ENCODE measurements at places on chromosomes 4 and X.
A peak's percentile ranks its signal among the peaks of the same experiment; 100 is the strongest.

DNA sequence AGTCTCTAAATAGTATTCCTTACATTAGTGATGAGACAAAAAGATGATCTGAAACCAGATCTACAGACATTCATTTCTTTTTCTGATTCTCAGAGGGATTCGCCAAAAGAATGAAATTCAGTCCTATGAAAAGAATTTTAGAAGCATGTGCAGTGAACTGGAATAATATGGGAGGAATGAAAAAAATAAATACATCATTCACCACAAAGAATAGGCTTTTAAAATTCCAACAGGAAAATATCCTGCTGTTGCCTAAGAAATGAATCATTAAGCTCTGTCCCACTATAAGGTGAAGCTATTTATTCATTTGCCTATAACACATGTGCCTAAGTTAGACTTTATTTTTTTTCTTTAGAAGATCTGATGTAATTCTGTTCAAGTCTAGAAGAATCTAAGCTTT is 165.9 kb downstream of the IL15 start:
- no peak for DNase-seq

DNA sequence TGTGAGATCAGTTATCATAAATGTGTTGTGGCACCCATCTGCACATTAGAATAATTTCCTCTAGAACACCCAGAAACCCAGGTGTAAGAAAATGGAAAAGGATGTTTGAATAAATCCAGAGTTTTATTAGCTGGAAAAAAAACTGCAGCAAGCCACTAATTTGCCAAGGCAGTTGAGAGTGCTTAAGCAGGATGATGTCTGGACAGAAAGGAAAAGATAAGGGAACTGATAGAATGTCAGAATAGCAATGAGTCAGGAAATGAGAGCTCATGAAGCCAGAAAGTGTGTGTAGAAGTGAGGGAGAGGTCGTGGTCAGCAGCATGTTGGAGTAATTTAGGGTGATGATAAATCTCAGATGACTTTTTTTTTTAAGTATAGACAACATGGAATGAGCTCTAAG is 15.2 kb upstream of the NEUROG2 start:
- no peak for DNase-seq

- DNase-seq = no peak
Measured at GRCh38 chrX:120090208-120090607, 12.7 kb upstream of the RHOXF2B start.

DNA sequence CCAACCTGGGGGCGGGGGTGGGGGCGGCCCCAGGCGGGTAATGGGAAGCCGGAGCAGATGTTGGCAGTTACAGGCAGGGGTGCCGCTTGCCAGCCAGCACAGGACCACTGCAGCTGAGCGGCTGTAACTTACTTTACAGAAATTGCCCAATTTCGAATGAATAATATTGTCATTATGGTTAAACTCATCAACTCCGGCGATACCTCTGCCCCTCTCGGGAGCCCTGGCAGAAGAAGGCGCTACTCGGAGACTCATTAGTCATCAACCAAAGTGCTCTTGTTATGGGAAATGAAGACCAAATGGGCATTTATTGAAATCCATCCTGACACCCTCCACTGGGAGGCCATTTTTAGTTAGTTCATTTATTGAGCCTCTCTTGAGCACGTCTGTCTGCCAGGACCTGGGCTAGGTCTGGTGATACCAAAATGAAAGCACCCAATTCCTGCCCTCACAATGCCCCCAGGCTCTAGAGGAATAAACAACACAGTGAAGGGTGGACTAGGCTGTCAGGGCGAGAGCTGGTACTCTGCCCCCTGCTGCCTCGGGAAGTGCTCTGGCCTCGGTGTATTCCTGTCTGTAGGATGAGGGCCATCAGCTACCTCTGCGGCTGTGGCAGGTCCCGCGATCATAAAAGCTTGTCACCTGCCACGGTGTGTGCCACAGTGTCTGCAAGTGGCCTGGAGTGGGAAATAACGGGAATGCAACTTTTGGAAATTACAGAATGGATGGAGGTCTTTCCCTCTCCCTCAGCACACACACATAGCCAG is 159.1 kb upstream of the PSAPL1 start:
- DNase-seq = no peak

- DNase-seq = no peak
Measured at GRCh38 chrX:152913910-152914309, 16.0 kb downstream of the ZNF185 start.

- DNase-seq = no peak
Measured at GRCh38 chrX:150084496-150085229, 146.4 kb upstream of the EOLA2 start.

- no peak for DNase-seq
Measured at GRCh38 chrX:12080265-12080664, 58.0 kb upstream of the FRMPD4 start.

DNA sequence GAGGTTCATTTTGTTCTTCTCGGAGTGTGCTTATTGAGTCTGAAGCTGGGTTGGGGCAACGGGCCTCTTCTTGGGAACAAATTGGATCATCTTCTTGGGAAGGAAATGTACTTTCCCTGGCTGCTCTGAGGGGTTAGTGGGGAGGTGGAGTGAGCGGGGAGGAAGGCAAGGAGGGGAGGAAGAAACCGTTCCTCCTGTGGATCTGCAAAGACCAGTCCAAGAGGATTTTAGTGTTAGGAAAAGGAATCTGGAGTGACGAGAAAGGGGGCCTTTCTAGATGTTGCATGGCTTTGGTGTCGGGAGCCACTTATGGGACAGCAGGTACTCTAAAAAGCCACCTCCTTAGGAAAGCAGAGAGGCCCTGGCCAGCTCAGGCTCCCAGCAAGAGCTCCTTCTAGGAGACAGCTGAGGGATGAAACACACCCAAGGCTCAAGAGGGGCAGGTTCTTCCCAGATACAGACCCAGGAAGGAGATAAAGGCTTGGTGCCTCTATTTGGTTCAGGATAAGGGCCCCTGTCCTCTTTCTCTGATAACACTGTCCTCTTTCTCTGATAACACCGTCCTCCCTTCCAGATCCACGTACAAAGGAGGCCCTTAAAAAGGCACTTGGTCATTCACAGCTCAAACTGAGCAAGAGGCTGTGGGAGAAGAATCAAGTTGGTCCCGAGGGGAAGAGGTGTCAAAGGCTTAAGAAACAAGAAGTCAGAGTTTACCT is 451 bp downstream of the SOD3 start:
- DNase-seq = no peak

DNA sequence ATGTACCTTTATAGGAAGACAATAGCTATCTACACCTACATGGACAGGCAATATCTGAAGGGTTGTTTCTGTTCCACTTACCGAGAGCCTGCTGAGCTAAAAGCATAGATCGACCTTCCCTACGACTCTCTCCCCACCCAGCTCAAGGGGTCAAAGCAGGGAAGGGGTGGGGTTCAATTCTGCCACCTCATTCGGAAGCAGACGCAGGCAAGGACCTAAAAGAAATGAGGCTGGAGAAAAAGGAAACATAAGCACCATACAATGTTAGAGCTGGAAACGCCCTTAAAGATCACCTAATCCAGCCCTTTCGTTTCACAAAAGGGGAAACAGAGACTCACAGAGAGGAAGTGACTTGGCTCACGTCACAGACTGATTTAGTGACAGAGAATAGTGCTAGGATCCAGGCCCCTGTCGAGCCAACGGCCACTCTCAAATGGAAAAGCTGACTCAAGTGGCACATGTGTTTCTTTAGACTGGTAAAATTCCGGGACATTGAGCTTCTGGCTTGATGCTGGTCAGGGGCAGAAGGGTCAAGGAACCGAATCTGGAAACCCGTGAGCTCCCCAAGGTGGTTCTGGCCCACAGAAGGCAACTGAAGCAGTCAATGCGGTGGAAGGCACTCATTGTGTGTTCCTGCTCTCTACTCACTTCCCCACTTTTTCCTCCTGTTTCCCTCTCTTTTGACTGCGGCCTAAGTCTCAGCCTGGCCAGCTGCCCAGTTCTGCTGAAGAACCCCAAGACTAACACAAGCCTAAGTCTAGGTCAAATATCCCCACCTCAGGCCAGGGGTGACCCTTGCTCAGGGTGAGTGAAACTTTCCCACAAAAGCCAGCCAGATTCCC is 7.5 kb downstream of the SEPTIN6 start:
- peak; percentile 38 for DNase-seq

GRCh38 chr4:27176400-27176799 is 315.8 kb downstream of the STIM2 start:
- no peak for DNase-seq

GRCh38 chr4:158949099-158949498 is 153.8 kb upstream of the RAPGEF2 start:
- no peak for DNase-seq

DNA sequence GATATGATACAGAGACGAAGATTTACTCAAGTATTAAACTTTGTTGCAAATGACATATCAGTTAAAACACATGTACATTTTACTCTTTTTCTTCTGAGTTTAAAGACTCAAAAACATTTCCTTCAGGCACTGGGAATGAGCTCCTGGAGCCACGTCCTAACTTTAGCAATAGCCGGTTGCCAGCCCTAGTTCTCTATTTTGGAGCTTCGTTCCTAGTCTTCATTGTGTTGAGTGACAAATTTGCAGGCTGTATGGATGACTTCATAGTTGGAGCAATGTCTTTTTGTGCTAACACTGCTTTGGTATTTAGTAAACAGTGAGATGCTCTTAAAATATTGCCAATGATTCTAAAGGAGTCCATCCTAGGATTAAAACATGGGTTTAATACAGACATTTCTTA is 190.9 kb downstream of the FAT4 start:
- no peak for DNase-seq
